Mesenteric fat pad (tissue), 1 donor: ENCODE measurements at places on chromosomes 12 and 14.

DNA sequence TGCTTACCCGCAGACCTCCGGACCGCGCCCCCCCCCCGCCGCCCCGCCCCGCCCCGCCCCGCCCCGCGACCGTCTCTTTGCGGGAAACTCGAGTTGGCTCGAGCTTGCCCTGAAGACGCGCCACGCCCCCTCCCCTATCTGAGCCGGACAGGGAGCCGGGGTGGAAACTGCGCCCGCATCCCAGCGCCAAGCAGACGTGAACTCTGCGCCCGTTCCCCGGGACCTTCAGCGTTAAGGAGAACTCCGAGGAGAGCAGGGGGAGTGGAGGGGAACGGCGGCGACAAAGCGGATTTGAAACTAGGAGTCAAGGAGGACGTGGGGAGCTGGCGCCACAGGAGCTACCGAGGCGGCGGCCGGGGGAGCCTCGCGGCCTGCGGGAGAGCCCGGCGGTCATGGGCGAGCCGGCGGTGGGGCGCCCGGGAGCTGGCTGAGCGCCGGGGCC, at the start of gene KCNK13:
Gene KCNK13 (plus strand): TSS at position 310 of the 442 bp plus-strand sequence. CDS start 212 bp downstream, outside the sequence.
- no peak for DNase-seq

- DNase-seq = no peak
These were observed 619.4 kb downstream of the CCER1 start for GRCh38 chr12:90335566-90335965.

DNA sequence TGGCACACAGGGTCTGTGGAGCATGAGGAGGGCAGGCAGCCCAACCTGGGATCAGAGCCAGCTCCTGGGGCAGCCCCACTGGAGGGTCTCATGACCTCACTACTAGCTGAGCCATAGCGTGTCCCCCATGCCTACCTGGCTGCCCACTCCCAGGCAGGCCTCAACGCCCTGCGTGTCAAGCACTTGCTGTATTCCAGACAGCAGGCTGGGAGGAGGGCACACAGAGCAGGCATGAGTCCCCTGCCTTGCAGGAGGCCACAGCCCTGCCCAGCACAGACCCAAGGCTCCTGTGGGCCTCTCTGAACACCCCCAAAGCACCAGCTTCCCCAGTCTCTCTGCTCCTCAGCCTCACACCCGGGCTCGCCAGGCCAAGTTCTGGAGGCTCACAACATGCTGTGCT, 64.0 kb downstream of the IQSEC3 start:
- DNase-seq = no peak

DNA sequence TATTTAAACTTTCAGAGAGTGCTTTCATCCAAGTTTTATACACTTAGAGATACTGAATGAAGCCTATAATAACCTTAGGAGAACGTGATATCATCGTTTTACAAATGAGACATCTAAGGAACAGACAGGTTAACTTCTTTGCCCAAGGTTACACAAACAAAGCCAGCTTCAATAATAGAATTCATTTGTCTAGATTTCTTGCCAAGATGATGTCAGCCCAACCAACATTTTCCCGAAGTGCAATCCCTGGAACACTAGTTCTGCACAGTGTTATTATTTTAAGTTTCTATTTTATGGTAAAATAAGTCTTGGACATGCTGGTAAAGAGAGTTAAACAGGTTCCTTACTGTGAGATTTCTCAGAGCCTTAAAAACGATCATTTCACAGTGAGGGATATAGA, 174.6 kb downstream of the SLC25A21 start:
- DNase-seq = no peak

- DNase-seq = no peak
These were observed 65.9 kb upstream of the MED13L start for GRCh38 chr12:116343331-116343884.

GRCh38 chr12:105225505-105226015, 10.4 kb downstream of the APPL2 start:
- no peak for DNase-seq

- DNase-seq = no peak
These were observed 159.6 kb downstream of the PLCZ1 start for GRCh38 chr12:18578191-18578590.

GRCh38 chr14:64212666-64213065, 81.5 kb downstream of the ESR2 start:
- DNase-seq = no peak

DNA sequence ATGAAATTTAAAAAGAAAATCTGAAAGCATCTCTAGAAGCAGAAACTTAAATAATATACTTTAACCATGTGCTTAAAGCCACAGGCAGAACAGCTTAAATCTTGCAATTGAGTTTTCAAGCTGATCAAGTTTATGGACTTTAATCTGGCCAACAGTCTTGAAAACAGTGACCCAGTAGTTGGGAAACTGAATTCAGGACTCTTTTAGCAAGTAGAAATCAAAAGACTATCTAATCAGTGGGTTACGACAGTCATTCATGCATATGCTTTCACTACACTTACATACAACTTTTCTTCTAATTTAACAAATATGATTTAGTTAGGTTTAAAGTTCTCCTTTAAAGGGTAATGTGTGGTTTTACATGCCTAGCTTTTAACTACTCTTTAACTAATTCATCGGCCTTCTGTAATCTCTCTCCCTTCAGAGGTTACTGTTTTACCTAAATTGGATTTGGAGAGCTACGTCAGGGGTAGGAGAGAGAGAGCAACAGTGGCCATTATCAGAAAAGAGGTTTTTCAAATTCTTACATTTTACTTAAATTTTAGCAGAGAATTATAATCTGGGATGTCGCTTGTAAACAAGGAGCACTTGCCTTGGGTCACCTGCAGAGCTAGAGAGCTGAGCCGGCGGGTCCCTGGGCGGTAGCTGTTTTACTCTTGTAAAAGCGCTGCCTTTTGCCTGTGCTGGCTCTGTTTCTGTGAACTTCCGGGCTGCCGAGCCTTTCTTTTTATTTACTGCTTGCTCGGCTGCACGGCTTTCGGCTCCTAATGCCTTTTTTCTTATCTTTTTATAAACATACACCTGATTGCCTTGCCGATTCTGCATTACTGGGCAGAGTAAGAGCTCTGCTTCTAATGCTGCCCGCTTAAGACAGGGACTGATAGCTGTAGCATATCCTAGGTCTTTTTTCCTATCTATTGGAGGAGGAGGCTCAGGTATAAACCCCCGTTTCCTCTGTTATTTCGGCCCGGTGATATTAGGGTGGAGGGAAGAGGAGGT, 17.4 kb upstream of the LYZ start:
- no peak for DNase-seq

GRCh38 chr14:86057018-86057667, 527.2 kb downstream of the FLRT2 start:
- DNase-seq = no peak
